ENCODE measurements at places on chromosomes 2 and 18.

GRCh38 chr2:180048251-180048650 lies 41.2 kb upstream of the CWC22 start:
- DNase-seq = no peak

GRCh38 chr2:98508709-98509066 lies 64.0 kb downstream of the INPP4A start:
- no peak for DNase-seq

- no peak for DNase-seq
These were observed 184.4 kb downstream of the MYO3B start for GRCh38 chr2:170362313-170362870.

- no peak for DNase-seq
These were observed 15.1 kb downstream of the COBLL1 start for GRCh38 chr2:164826293-164827243.

GRCh38 chr2:197707316-197708213 lies 2.4 kb downstream of the MARS2 start:
- DNase-seq = no peak

GRCh38 chr2:237724811-237725478 lies 73.6 kb upstream of the RBM44 start:
- DNase-seq = peak; percentile 43

- no peak for DNase-seq
These were observed 1274.5 kb upstream of the CRIM1 start for GRCh38 chr2:35081001-35081621.
